SK-N-DZ (cell line): ENCODE measurements at places on chromosomes 3 and 15.

GRCh38 chr15:85854345-85855097 is 59.8 kb upstream of the KLHL25 start:
- DNase-seq = peak; percentile 72

GRCh38 chr3:72310419-72311380 is 525.8 kb upstream of the PROK2 start:
- peak; percentile 58 for DNase-seq

DNA sequence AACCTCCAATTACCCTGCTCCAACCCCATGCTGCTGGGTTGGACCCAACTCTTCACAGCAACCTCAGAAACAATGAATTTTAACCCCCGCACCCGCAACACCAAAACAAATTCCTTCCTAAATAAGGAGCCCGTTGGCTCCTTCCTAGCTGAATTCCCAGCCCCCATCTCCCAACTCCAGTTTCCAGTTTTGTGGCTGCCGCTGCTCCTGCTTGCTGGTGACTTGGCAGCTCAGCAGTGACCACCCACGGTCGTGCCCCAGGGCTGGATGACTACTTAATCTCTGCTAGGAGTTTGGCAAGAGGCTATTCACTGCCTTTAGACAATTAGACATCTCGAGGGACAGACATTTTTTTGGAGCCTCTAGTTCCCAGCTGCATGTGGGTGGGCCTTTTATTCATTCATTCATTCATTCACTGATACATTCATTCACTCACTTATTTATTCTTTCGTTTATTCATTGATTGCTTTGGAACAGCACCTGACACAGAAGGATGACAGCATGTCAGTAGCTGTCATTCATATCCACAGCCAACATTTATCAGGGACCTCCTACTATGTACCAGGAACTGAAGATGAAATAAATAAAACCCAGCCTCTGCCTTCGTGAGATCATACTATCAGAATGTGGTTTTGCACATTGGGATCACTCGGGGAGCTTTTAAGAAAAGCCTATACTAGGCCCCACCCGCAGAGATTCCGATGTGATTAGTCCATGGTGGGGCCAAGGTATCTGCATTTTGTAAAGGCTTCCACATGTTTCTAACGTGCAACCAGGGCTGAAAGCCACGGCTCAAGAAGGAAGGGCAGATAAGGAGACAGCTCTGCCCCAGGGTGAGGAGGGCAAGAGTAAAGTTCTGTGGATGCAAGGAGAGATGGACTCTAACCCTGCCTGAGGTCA is 256.5 kb downstream of the SHQ1 start:
- DNase-seq = no peak

GRCh38 chr3:18069568-18069967 is 327.1 kb upstream of the TBC1D5 start:
- DNase-seq = no peak

GRCh38 chr15:68347392-68347791 is 69.8 kb downstream of the FEM1B start:
- DNase-seq = no peak

DNA sequence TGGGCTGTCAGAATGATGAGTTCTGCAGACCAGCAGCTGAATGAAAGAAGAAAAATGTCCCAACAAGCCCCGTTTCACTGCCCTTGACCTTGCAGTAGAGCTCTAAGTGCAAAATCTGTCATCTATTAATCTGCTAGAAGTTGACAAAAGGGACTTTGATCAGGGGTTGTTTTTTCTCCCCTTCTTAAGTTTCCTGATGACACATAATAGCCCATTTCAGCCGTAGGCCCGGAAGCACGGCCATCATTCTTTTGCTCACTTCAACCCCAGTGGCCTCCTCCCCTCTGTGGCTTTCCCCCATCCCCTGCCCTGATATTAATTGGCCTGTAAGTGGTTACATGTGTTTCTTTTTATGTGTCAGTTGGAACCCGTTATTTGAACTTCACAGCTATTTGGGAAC is 298.9 kb downstream of the RPLP1 start:
- DNase-seq = no peak

DNA sequence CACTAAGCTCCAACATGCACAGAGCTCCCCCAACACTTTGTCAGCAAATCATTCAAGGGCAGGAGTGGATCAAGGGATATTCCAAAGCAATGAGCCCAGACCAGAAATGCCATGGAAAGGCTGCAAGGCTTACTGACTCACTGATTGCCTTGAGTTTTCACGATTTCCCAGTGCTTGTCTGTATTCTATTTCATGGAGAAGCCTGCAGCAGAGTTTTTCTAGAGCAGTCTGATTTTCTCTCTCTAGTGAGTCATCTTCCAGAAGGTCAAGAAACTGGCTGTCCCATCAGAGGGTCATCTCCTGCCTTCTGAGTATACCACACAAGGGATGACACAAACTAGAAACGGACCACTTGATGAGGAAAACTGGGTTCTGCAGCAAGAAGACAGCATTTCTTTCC is 16.5 kb downstream of the LMCD1 start:
- no peak for DNase-seq

- no peak for DNase-seq
Measured at GRCh38 chr3:16378920-16379319, 113.9 kb downstream of the OXNAD1 start.
